Stimulated activated CD8-positive, alpha-beta memory T cell treated with anti-CD3 and anti-CD28 coated beads, Interleukin-4, amount 100 ng/mL, for 48 hours (primary cell): ENCODE measurements at places on chromosomes 16 and 17.

- no peak for DNase-seq
These were observed 1.1 kb upstream of the CHRNB1 start for GRCh38 chr17:7443499-7444485.

DNA sequence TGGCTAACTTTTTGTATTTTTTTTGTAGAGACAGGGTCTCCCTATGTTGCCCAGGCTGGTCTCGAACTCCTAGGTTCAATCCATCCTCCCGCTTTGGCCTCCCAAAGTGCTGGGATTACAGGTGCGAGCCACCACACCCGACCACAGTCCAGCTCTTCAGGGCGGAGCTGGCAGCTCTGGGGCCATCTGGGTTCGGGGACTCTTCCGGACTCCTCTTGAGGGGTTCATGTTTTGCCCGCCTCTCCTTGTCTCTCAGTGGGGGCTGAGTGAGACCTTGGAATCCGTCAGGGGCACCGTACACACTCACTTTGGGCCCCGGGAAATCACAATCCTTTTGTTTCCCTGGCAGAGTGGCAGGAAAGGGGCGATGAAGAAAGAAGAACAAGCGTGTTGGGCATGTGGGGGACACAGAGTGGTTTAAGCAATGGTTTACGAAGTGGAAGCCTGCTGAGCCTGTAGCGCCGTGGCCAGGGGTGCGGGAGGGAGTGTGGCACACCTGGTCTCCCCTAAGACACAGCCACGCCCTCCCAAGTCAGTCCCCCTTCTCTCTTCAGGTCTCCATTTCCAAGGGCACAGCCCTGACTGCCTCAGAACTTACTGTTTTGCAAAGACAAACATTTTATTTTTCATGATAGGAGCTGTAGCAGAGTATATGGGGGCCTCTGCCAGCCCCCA lies 26.1 kb downstream of the TNS4 start:
- no peak for DNase-seq

DNA sequence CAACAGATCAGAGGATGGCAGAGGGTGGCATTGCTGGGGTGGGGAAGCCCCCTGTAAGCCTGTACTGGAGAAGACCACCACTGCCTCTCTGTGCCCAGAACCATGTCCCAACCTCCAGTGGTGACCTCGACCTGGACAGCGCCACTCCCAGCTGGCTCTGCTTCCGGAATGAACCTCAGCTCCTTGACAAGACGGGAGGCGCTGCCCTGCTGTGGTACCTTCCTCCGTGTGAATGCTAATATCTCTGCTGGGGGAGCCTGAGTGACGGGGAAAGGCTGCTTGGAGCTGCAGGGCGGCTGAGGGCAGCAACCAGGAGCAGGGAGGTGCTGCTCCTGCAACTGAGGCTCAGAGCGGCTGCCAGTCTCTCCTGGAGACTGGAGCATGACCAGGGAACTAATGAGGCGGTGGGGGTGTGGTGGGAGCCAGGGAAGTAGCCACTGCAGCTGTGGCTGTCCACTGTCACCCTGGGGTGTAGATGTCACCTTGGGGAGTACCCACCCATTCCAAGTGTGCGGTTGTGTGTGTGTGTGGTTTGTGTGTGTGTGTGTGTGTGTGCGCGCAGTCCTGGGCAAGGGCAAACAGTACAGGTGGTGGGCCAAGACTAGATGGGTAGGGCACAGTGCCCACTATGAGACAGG lies 6.2 kb downstream of the PRCD start:
- DNase-seq, result no peak

DNA sequence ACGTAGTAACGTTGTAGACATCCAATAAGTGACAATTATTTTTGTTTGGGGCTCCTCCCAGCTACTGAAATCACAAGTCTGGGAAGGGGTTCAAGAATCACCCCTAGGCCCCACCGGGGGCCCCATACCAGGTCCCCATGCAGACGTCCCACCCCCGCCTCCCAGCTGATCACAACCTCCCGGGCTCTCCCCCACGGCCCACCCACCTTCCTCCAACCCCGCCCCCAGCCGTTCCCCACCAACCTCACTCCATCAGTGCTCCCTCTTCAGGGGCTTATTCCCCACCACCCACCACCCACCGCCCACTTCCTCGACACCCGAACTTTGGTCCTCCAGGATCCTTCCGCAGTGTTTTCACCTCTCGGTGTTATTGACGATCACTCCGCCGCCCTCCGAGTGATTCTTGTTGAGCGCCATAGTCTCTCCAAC lies 240 bp downstream of the WBP2 start:
- no peak for DNase-seq

GRCh38 chr16:15573274-15573895 lies 69.6 kb downstream of the MARF1 start:
- no peak for DNase-seq

DNA sequence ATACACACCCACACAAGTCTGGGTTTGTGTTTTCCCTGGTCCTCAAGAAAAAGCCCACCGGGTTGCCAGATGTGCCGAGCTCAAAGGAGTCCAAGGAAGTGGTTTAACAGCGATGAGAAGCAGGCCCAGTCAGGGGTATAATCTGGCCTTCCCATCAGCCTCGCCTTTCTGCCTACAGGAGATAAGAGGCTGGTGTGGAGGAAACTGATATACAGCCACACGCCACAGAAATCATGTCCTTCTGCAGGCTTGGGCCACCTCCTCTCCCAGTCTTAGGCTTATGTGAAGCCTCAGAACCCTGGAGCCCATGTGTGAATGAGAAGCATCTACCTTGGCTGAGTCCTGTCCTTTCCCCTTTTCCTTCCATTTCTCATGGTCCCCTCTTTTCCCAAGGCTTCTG lies 43.6 kb upstream of the MMP2 start:
- DNase-seq, result no peak

- DNase-seq, result no peak
These were observed 306.8 kb upstream of the CCL2 start for GRCh38 chr17:33948309-33948708.
